ENCODE measurements at places on chromosomes 1 and 21.

- DNase-seq, result peak; percentile 89
Measured at GRCh38 chr1:44808063-44808937, at the start of gene BTBD19. Gene BTBD19 (plus strand): TSS chr1:44808523. CDS start chr1:44808821, 298 bp downstream.

- no peak for DNase-seq
Measured at GRCh38 chr1:15902882-15903281, 55.4 kb downstream of the SPEN start.

GRCh38 chr1:200206761-200207160 is 179.3 kb downstream of the NR5A2 start:
- DNase-seq, result no peak

DNA sequence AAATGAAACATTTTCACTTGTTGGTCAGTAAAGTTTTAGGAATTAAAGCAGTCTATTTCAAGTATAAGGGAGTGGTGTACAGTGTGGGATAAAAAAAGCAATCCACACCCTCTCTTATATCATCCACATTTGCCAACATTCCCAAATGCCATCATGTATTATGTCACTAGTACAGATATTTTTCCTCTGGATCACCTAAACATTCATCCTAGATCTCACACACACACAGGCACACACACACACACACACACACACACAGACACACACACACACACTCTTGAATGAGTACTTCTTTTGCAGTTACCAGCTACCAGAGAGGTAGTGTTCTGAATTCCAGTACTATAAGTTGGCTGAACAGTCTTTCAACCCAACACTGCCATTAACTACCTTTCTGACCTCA is 1369.1 kb upstream of the ADGRL4 start:
- no peak for DNase-seq

GRCh38 chr1:57576756-57577155 is 152.9 kb upstream of the DAB1 start:
- no peak for DNase-seq

DNA sequence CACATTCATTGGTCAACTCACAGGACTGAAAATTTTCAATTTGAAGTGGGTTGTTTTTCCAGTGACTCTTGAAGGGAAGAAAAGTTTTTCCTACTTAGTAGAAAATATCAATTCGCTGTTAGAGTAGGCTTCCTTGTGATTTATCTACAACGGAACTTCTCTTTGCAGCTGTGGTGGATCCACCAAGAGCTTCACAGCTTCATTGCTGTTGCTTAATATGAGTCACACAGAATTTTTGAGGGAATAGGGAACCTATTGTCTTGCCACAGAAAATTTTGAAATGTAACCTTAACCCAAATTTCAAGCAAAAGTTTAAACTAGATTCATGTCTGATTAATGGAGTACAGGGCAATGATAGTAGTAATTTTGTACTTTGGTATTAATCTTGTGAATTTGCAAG is 58.4 kb upstream of the IFI44L start:
- DNase-seq, result no peak

All from activated CD4-positive, alpha-beta T cell treated with anti-CD3 and anti-CD28 coated beads, Interleukin-2, amount 50 U/mL, for 48 hours (primary cell).